Nephron progenitor cell (in vitro differentiated cells): ENCODE measurements at places on chromosomes 2 and 18.

DNA sequence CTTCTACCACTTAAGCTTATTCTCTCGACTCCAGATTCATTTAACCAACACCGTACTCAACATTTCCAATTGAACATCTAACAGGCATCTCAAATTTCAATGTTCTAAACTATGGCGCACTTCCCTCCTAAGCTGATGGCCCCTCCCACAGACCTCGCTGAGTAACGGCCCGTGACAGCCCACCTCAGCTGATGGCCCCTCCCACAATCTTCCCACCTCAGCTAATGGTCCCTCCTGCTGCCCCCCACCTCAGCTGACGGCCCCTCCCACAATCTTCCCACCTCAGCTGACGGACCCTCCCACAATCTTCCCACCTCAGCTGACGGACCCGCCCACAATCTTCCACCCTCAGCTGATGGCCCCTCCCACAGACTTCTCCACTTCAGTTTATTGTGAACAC, 57.1 kb upstream of the TSPYL6 start:
- no peak for DNase-seq

GRCh38 chr2:184206045-184206444, 392.3 kb upstream of the ZNF804A start:
- DNase-seq, result no peak

- DNase-seq, result no peak
These were observed 114.5 kb downstream of the AGAP1 start for GRCh38 chr2:235608200-235608887.

DNA sequence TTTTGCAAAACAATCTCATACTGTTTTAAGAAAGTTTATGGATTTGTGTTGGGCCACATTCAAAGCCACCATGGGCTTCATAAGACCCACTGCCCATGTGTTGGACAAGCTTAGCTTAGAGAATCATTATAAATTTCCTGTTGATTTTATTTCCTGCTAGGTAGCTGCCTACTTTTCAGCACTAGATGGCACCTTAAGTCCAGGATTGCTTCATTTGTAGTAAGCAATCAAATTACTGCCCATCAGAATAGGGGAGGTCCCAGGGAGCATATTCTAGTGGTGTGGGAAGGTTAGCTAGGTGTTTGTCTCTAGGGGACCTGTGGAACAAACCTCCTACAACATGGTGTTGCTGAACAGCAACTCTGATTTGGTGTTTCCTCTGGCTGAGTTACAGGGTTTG, 11.0 kb upstream of the DCDC2C start:
- no peak for DNase-seq

- no peak for DNase-seq
These were observed 26.1 kb upstream of the SLC38A11 start for GRCh38 chr2:164981217-164981990.

GRCh38 chr2:189555232-189555631, 25.4 kb downstream of the SLC40A1 start:
- no peak for DNase-seq

DNA sequence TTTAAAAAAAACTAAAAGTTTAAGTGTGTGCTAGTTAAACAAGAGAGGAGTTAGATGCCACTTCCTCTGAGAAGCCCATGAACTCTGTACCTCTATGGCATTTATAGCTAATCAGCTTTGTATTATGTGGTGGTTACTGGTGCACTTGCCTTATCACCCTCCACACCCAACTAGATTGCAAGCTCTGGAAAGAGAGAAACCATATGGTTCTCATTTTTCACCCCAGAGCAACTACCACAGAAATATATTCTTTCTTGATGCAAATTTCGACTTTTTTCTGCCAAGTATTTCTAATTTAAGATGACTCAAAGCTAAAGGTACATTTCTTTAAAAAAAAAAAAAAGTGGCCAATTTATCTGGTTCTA, 24.2 kb downstream of the RAPH1 start:
- DNase-seq, result no peak

- DNase-seq, result no peak
These were observed 1641.3 kb upstream of the SLC39A10 start for GRCh38 chr2:194015751-194016150.

DNA sequence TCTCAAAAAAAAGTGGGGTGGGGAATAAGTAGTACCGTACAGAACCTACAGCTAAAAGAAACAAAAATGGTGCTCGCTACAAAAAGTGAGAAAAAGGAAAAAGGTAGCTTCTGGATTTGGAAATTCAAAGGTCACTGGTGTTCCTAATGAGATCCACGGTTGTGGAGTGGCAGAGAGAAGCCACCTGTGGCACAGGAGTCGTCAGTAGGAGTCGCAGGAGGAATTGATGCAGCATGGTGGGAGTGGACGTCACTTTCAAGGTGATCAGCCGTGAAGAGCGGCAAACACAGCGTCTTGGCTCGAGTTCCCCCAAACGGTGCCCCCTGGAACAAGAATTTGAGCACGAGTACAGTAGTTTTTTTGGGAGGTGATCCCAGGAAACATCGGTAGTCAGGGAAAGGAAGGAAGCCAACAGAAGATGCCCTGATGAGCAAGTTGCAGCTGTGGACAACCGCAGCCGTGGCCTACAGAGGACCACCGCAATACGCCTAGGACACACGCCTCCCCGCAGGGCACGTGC, 1.4 kb upstream of the TTL start:
- DNase-seq, result peak; percentile 5

DNA sequence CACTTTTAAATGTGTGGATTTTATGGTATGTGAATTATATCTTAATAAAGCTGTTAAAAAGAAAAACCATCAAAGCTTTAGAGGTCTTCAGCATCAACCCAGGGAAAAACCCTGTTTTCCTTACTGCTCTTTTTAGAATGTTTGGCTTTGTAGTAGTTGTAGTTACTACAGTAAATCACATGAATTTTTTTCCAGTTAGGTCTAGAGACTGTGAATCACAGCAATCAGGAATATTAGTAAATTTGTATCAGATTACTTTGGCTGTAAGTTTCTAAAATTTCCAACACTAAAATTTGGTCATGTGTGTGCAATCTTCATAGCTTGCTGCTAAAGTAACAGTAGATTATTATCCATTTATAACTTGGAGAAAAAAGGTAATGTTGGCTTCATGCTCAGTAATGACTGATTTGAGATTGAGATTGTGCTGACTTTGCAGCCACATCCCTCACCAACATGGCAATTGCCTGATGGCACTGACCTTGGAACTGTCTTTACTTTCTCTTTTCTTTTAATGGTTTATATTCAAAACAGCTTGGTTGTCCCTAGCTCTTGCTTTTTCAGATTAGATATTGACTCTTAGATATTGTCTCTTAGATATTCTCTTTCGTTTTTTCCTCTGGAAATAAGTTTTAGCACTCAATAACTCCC, 41.1 kb downstream of the LCLAT1 start:
- no peak for DNase-seq

DNA sequence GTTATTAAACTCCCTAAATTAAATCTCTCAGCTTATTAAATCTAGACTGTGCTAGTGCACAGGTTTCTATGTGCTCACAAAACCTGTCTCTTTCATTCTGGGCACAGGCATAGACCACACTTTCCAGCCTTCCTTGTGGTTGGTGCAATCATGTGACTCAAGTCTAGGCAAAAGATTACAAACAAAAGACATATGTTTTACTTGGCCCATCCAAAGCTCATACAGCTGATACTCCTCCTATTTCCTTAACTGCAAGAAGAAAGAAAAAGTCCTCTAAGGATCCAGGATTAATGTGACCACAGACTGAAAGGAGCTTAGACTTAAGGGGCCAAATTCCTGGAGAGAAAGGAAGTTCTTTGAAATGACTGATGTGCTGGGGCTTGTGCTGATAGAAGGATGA, 731.3 kb upstream of the RAB6C start:
- no peak for DNase-seq

- no peak for DNase-seq
These were observed 1.8 kb downstream of the HOXD9 start for GRCh38 chr2:176124110-176124946.
